Lower lobe of right lung (tissue), 2 donors: ENCODE measurements at places on chromosomes 5 and 9. TPM values are rescaled to one million over a fixed set of nuclear protein-coding genes. Genes with fewer than 3 reads are reported as not detected.

The ACTBL2 gene
- total RNA-seq: not detected

The TSSK1B gene
- total RNA-seq: not detected

The KCNV2 gene
- not detected for total RNA-seq

The GRM6 gene
- total RNA-seq: not detected

The PLCXD3 gene
- total RNA-seq: 2.8 TPM

The CER1 gene
- total RNA-seq: not detected

GRCh38 chr5:142422429-142422828 is 97.6 kb upstream of the SPRY4 start:
- DNase-seq: no peak

- DNase-seq: no peak
Observed at GRCh38 chr5:33317271-33317670, 123.5 kb upstream of the TARS1 start.

DNA sequence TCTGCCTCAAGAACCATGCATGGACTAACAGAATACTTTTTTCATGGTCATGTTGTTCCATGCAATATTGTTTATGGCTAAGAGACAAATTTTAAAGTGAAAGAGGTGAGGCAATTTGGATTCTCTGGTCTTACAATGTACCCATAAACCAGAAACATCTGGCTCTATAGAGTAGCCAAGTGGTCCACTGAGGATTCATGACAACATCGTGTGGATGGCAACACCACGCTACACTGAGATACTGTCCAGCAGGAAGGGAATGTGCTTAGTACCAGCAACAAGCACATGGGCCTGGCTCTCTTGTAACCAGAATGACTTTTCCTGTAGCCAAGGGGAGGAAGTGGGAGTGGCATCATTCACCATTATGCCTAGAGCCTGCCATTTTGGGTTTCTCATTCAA is 218.2 kb downstream of the GADD45G start:
- DNase-seq: no peak

DNA sequence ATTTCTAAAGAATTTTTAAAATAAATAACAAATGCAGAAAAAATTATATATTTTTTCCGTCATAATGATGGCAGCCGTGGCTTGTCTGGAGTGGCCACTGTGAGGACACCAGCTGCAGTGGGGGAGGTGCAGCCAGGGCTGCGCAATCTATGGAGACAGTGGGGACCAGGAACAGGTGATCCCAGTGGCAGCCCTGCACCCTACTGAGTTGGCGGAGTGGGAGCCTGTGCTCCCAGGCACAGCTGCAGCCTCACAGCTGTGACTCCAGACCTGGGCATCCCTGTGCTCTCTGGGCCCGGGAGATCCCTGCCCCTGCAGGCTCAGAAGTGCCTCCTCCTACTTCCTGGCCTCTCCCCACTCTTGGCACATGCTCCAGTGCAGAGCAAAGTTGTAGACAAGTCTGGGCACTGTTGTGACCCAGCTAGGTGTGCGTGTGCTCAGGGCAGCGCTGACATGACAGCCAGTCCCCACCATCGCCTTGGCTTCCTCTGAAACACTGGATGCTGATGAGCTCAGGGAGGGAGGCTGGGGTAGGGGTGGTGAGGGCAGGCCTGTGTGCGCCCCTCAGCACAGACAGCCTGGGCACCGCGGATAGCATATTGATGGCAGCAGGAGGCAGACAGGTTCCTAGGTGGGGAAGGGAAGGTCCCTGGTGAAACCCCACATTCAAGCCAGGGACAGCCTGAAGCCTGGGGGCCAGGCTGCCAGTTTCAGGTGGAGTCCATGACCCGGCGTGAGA is 96.0 kb upstream of the PRR16 start:
- DNase-seq: no peak

DNA sequence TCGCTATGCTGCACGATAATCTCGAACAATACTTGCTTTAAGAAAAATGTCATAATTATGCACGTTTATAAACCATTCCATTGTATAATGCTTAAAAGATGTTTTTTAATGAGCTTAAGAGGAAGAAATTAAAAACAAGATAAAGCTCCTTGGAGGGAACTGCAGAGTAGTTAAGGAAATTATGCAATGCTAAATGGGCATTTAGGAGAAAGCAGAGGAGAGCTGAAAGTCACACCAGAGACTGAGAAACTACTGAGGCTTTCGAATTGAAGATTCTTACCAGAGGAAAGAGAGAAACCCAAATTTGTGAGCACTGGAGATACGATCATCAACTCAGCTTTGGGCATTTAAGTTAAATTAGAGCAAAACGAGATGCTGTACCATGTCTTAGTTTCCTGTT is 119.4 kb downstream of the CDH10 start:
- DNase-seq: no peak
